Effector memory CD4-positive, alpha-beta T cell (primary cell): ENCODE measurements at places on chromosomes 1 and 21.

DNA sequence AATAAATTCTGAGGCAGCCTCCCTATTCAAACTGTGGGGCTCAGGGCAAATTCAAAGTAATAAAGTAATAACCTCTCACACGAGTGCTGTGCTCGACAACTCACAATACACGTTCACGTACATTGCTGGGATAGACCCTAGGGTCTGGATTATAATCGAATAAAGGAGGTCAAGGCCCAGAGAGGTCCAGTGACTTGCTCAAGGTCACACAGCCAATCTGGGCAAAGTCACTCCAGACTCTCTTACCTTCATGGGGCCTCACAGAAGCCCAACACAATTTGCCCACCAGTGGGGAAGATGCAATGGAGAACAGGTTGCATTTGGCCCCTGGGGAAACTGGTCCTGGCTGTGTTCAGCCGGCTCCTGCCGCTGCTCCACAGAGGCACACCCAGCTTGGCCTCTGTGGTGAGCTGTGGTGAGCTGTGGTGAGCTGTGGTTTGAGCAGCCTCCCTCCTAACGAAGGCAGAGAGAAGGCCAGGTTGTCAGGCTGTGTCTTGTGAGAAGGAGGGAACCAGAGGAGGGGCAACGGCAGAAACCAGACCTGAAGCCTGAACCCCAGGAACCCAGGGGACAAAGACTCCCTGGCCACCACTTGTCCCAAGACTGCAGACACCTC, 35.1 kb downstream of the NUAK2 start:
- DNase-seq, result peak; percentile 78

DNA sequence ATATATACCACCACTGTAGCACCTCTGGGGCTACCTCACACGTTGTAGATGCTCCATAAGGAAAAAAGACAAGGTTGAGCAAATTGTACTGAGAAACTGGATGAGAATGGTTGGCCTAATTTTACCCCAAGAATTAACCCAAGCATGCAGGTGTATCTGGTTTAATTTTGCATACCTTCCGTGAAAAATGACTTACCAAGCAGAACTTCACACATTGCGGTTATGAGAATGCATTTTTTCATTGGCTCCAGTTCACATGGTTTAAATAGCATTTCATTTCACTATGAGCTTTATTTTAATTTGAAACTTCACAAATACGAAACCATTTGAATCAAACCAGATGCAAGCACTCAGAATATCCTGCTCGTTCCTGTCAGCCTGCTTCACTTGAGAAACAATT, 512.2 kb downstream of the LTN1 start:
- no peak for DNase-seq

DNA sequence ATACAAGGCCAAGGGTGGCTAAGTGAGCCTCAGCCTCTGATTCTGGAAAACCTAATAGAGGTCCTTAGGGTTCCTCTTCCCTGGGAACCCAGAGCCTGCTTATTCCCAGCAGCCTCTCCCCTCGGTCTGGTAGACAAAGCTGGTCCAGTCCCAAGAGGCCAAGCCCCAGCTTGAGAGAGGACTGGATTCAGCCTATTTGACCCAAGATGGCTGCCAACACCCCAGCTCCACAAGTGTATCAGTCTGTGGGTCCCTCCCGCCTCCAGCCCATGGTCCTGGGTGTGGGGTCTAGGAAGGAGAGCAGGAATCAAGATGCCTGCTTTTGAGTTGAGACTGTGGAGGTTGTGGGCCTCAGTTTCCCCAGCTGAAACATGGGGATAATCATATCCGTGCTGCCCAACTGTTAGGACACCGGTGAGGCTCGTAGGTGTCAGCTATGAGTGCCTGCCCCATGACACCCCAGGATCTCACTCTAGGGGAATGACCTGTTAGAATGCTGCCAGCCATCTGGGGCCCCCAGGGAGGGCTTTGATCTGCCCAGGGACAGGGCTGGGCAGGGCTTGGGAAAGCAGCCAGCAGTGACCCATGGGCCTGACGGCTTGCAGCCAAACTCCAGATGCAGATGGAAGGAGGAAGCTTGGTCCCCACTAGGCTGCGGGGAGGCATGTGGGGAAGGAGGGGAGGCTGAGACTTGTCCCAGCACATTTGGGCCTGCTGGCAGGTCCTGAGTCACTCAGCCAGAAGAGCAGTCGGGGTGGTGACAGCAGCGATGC, 45.4 kb downstream of the NUAK2 start:
- no peak for DNase-seq

- no peak for DNase-seq
Observed at GRCh38 chr21:32163386-32163785, 115.5 kb downstream of the MIS18A start.

DNA sequence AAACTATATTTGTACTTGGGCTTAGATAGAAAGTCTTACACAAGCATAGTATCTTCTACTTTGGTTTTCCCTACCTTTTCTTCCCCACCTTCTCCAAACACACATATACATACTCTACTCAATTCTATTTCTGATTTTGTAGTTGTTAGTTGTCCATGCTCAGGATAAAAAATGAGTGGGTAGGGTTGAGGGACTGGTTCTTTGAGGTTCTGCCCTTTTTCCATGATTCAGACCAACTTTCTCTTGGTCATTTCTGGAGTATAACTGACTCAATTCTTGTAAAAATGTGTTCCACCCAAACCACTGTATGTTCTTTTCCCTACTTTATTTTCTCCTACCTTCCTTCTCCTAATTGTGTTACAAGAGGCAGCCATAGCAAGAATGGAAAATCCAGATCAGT, 3.3 kb downstream of the CFAP126 start:
- no peak for DNase-seq

DNA sequence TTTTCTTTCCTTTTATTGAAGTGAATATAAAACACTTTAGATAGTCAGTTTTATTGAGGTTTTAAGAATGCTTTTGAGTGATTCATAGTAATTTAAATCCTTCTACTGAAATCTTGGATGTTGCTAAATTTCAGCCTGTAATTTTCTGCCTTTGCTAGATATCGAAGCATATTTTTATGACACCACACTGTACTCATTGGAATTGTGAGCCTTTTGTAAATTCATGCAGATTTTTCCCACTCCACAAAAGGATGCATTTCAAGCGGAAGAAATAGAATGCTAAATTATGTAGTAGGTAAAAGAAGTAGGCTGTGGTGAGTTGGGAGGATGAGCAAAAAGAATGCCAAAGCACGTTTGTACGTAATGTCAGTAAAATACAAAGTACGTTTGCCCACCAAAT, 13.8 kb downstream of the SNX7 start:
- no peak for DNase-seq

DNA sequence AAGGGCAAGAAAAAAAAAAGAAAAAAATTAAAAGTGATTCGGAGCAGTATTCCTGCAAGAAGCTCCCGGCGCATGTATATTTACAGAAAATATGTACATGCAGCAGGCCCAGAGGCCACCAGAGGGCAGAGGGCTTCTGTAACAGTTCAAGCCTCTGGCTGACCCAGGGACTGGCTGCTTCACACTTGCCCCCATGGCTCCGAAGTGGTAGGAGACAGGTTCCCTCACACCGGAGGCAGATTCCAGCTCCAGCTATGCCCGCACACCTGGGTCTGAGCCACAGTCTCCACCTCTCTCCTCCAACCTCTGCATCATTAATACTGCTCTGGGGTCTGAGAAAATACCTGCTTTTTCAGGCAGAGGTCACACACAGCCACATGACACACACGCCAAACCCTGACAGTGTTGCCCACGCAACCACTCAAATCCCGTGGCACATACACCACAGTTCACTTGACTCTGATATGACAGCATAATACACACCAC, 2.2 kb upstream of the ARHGAP30 start:
- DNase-seq, result peak; percentile 22

- DNase-seq, result no peak
Observed at GRCh38 chr1:202068596-202068995, 54.1 kb upstream of the GPR37L1 start.

- no peak for DNase-seq
Observed at GRCh38 chr1:28910379-28911115, 3.8 kb upstream of the EPB41 start.

GRCh38 chr1:66416295-66416694, 117.7 kb upstream of the SGIP1 start:
- no peak for DNase-seq

DNA sequence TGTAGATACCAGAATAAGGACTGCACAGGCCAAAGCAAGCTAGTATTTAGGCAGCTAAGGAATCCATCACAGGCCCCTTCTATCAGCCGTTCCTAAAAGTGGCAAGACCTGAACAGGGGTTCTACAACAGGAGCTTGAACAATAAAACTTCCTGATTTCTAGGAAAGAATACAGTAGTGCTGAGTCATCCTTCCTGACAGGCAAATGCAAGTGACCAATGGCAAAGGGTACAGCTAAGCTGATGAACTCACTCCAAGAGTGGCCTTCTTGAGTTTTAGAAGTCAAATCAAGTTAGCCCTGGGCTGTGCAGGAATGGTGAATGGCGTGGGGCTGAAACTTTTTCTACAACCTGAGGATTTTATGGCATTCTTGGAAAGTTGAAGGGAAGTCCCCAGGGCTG, 112.9 kb downstream of the GREM2 start:
- no peak for DNase-seq

DNA sequence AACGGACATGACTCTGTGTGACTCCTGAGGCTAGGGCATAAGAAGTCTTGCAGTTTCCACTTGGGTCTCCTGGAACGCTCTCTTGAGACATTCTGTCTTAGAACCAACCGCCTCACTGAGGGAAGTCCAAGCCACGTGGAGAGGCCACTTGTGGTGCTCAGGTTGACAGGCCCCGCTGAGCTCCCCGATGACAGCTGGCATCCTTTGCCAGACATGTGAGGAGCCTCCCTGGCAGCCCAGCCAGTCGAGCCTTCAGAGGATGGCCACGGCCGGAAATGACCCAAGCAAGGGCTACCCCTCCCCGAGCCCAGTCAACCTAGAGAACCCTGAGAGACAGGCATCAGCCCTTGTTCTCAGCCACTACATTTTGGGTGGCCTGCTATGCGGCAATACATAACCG, 20.7 kb downstream of the PLEKHA6 start:
- DNase-seq, result no peak

- no peak for DNase-seq
Observed at GRCh38 chr1:103220631-103221041, 112.3 kb upstream of the COL11A1 start.
